ENCODE measurements at places on chromosomes 11 and 22. TPM values are rescaled to one million over a fixed set of nuclear protein-coding genes. Genes with fewer than 3 reads are reported as not detected.

GRCh38 chr11:118908901-118909618, 16.7 kb downstream of the BCL9L start:
- DNase-seq: no peak

The OPCML gene
- not detected for total RNA-seq

GRCh38 chr11:62875698-62876478, 4.8 kb upstream of the SLC3A2 start:
- no peak for DNase-seq

The SMPD1 gene
- 55.1 TPM for total RNA-seq

- no peak for DNase-seq
These were observed 136.1 kb downstream of the EHF start for GRCh38 chr11:34757026-34757451.

The NTM gene
- total RNA-seq: not detected

DNA sequence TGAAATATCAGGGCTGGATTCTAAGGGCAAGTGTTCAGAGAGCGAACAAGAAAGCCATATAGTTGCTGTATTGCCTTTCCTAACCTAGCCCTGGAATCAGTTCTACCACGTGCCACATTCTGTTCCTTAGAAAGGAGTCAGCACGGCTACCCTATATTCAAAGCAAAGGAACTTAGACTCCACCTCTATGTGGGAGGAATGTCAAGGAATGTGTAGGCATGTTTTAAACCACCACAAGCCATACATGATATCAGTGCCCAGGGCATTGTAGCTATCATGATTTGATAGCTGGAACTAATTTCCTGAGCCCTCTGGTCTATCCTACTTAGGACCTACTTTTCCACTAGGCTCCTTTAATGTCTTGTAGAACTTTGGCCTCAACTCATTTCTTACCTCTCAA, 2.5 kb upstream of the EIF4ENIF1 start:
- DNase-seq: no peak

GRCh38 chr22:45867906-45868555, 108.9 kb downstream of the WNT7B start:
- DNase-seq: peak; percentile 8

DNA sequence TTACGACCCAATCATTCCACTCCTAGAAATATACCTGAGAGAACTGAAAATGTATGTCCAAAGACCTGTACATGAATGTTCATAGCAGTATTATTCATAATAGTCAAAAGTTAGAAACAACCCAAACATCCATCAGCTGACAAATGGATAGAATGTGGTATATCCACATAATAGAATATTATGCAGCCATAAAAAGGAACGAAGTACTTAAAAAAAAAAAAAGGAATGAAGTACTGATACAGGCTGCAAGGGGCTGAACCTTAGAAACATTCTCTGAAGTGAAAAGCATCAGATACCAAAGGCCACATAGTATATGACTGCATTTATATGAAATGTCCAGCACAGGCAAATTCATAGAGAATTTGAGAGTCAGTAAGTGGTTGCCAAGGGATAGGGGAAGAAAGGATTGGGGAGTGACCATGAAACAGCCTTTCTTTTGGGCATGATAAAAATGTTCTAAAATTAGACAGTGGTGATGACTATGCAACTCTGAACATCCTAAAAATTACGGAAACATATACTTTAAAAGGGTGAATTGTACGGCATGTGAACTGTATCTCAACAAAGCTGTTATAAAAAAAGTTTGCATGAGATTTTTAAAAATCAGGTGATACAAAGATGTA, 1.8 kb downstream of the TPST2 start:
- DNase-seq: no peak

DNA sequence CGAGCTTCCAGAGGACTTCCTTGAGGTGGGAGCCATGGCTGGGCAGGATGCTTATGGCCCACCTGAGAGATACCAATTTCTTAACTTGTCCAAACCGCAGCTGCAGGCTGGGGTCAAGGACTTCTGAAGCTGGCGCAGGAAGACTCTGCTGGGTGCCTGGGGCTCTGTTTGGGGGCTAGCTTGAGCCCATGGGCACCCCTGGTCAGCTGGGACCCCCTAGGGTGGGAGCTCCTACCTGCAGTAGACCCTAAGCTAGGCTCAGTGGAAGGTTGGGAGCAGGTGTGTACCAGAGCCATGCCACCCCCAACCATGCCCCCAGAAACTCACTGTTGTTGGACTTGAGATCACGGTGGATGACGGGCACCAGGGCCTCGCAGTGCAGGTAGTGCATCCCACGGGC, 1.3 kb downstream of the MAP3K11 start:
- DNase-seq: no peak

DNA sequence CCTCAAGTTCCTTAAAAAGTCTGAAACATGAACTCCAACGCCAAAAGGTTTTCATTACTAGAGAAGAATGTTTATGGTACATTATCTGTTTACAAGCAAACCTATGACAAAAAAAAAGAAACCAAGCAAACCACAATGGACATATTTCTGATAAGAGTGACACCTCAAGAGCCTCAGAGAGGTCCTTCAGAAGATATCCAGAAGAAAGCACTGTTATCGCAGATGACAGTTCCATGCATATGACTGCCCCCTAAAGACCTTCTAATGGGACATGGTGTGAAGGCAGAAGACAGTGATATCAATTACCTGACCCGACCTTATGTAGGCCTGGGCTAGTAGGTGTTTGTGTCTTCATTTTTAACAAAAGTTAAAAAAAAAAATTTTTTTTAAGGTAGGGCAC, 3.1 kb downstream of the HDHD5 start:
- no peak for DNase-seq

The MIEF1 gene
- total RNA-seq: 32.6 TPM

All from activated CD4-positive, alpha-beta memory T cell treated with anti-CD3 and anti-CD28 coated beads, Interleukin-2, amount 10 ng/mL, durations not matched to agents 7 days and 5 days (primary cell).